ENCODE measurements at places on chromosomes 2 and 18.

- no peak for DNase-seq
These were observed 198.5 kb upstream of the SMIM21 start for GRCh38 chr18:75625966-75626365.

DNA sequence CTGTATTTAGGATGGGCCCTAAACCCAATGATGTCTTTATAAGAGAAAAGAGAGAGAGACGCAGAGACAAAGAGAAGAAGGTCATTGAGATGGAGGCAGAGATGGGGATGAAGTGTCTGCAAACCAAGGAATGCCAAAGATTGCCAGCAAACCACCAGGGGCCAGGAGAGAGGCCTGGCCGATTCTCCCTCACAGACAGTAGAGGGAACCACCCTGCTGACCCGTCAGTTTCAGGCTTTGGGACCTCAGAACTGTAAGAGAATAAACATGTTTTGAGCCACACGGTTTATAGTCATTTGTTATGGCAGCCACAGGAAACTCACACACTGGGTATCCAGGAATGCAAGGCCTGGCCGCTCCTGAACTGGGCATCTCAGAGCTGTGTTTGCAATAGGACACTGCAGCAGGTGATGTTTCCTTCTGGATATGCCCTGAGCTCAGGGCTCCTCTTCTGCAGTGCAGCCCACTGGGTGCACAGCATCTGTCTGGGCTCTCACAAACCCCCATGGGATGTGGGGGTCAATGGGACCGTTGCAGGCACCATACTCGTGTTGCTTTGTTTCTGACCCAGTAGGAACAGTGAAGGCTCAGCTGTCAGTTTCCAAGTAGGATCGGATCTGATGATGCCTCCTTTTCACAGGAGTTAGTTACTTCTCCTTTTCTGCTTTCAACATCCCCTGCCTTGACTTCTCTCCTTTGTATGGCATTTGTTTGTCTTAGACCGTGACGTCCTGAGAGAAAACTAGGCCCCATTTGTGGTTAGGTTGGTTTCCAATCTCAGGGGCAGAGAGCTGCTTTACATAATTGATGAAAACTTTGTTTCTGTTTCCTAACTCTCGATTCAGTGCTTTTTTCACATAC lies 20.8 kb downstream of the PTPN18 start:
- no peak for DNase-seq

- DNase-seq: no peak
These were observed 103.1 kb downstream of the ZNF236 start for GRCh38 chr18:76925501-76925900.

DNA sequence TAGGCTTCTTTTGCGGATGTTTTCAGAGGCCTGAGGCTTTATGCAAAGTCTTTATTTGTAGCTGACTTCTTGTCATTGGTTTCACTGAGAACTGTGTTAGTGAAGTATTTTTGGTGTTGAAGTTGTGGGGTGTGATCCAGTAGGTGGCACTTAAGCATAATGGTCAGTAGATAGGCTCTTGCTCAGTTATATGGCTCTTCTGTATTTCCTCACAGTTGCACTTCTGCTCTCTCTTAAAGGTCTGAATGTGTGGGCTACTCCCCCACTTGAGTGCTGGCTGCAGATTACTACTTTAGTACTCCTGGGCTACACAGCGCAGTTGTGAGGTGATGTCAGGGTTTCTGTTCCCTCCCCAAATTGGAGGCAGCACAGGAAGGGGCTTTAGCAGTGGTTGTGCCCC lies 133.8 kb upstream of the SCN7A start:
- DNase-seq: no peak

DNA sequence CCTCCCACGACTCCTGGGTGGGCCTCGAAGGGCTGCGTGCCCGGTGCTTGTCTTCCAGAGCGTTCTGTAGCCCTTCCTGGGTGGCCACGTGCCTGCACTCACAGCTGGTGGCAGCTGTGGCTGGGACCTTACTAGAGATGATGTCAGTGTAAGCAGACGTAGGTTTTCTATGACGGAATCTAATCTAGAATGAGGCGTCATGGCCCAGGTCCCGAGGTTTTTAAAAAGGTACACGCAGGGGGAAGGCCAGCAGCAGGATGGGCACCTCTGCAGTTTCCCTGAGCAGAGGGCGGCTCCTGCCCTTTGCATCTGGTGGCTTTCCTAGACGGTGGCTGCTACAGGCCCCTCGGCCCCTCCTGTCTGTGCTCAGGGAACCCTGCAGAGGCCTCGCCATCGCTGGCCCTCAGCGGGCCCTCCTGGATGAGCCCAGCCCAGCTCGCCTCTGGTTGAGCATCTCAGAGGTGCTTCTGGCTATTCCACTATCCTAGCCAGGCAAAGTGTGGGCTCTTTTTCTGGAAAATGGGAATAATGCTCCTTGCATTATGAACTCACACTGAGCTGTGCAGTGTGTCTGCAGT lies 49.6 kb upstream of the PXDN start:
- DNase-seq: no peak

DNA sequence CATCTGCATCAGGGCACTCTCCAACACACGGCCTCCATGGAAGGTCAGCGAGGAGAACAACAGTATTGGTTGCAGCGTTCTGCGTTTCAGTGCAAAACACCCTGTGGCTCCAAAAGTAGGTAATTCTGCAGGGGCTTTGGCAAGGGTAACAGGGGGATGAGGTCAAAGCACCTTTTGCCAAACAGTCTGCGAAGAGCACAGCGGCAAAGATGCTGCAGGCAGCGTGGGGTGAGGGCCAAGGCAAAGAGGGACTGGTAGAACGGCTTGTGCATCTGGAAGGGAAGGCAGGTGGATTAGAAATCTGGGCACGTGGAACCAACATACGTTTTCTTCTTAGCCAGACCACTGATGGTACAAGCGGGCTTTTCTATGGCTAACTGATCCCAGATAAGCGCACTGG lies 26.6 kb upstream of the GBX2 start:
- DNase-seq: no peak

GRCh38 chr18:54939361-54939917 lies 19.8 kb downstream of the CCDC68 start:
- DNase-seq: no peak

DNA sequence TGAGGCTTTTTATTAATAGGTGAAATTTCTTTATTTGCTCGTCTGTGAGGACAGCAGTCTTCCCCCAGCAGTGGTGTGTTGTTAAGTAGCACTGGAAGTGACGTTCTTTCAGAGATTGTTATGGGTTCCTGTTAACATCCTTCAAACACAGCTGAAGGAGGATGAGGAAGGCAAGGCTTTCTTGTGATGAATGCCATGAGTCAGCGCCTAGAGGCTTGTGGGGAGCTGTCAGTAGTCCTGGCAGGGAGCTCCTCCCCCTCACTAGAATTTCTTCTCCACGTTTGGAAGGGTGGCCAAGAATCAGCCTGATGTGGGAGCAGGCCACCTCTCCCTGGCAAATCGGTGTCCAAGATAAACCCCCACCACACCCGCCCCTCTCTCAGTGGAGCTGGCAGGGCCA lies 113.2 kb downstream of the ARHGEF4 start:
- no peak for DNase-seq

- DNase-seq: no peak
These were observed 220.4 kb upstream of the TFPI start for GRCh38 chr2:187774551-187775071.

GRCh38 chr2:170716851-170717598 lies 1.9 kb downstream of the SP5 start:
- DNase-seq: no peak

DNA sequence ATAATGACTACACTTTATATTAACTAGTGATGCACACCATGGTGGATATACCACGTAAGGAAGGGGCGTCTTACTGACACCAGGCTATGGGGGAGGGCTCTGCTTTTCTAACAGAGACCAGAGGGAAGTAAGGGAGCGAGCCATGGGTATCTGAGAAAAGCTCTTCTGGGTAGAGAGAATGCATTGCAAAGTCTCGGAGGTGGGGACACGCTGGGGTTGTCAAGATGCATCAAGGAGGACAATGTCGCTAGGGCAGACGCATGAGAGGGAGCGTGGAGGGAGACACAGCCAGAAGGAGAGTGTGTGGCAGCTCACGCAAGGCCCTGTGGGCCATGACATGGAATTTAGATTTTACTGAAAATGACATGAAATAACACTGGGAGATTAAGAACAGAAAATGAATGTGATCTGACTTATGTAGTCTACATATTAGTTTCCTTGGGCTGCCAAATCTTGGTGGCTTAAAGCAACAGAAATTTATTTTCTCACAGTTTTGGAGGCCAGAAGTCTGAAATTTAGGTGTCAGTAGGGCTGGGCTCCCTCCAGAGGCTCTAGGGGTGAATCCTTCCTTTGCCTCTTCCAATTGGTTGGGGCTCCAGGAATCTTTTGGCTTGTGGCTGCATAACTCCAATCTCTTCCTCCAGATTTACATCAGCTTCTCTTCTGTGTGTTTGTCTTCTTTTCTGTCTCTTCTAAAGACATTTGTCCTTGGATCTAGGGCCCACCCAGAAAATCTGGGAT lies 352.2 kb downstream of the CYRIA start:
- no peak for DNase-seq

DNA sequence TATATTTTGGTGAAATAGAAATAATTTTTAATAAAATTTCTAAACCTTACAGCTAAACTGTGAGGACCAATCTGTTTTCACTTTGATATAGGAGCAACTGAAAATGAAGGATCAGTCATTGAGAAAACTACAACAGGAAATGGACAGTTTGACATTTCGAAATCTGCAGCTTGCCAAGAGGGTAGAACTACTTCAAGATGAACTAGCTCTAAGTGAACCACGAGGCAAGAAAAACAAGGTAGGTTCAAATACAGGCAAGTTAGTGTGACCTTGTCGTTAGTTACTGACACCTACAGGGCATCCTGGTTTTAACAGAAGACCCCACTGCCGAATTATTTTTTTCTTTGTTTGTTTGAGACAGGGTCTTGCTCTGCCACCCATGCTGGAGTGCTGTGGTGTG lies 75.5 kb upstream of the STON1 start:
- no peak for DNase-seq

GRCh38 chr2:58064086-58064485 lies 17.5 kb downstream of the VRK2 start:
- no peak for DNase-seq

GRCh38 chr18:59909289-59910036 lies 9.7 kb downstream of the PMAIP1 start:
- DNase-seq: no peak

DNA sequence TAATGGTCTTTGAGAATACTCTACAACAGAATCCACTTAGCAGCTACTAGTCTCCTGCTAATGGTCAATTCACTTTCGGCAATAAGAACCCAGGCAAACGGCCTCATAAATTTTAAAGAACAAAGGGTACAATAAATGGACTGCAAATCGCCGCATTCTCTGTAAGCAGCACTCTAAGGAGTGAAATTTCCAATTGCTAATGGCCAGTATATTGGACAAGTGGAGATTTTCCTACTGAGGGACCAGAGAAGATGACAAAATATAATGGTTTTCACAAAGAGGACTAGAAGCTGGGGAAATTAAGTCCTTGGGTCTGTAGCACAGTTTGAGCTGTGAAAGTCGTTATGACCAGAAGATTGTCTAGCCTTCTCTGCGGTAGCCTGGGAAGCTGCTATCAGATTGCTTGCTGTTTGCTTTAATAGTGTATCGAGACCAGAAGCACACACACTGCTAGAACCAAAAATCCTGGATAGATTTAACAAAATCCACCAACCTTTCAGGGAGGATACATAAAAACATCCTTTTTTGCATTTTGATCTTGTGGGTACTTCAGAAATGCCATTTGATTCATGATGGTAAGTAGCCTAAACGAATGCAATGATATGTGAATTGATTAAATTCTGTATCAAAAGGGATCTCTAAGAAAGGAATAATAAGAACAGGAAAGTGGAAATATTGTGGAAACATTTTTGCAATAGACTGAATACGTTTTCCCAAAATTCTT lies 53.6 kb upstream of the ATP8B1 start:
- no peak for DNase-seq

GRCh38 chr2:143399631-143400069 lies 270.4 kb downstream of the ARHGAP15 start:
- DNase-seq: no peak

GRCh38 chr2:157106950-157107349 lies 150.6 kb upstream of the GALNT5 start:
- DNase-seq: no peak

GRCh38 chr2:28667261-28667660 lies 84.4 kb upstream of the PPP1CB start:
- no peak for DNase-seq

DNA sequence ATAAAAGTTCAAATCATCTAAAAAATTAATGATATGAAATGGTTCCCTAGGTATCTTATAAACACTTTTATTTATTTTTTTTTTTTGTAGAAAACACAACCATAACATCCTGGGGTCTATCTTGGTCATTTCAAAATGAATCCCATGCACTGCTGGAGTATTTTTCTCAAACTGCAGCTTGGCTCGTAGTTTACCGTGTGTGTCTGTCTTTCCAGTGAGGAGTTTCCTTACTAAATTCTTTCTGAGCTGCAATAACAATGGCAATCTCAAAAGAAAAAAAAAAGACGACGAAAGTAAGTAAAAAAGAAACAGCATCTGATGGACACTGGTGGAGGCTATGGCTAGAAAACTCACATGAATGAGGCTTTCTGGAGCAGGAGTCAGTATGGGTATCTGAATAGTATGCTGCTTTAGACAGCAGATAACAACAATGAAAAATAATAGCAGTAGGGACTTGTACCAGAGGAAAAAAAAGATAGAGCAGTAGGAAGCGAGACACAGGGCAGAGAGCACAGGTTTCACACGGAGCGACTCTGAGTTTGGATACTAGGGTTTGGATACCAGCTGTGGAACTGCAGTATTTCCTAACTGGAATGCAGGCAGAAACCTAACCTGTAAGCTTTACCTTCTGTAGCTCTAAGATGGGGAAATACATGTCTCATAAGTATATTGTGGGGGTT lies 43.5 kb downstream of the CALCRL start:
- no peak for DNase-seq

DNA sequence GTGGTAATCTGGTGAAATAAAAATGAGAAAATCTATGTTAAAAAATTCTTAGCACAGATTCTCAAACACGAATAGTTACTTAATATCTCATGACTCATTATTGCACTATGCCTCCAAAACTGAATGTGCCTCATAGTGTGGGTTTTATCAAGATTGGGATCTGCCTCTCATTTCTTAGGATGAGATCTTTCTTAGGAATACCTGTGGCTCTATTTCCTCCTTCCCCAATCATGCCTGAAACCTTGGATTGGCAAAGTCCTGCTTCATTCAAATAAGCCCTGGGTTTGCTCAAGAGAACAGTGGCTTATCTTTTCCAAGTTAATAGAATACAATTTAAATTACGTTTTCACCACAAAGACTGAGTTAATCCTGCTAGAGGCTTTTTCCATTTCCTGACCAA lies 100.3 kb downstream of the DPP10 start:
- DNase-seq: no peak

GRCh38 chr18:45103319-45104048 lies 422.8 kb downstream of the SETBP1 start:
- no peak for DNase-seq

- DNase-seq: no peak
These were observed 41.0 kb downstream of the AGAP1 start for GRCh38 chr2:235534678-235535422.

Data from T-helper 22 cell (primary cell).